ENCODE measurements at places on chromosomes 5 and 9.

GRCh38 chr5:73311291-73312110 is 137.1 kb downstream of the FOXD1 start:
- DNase-seq: no peak

- no peak for DNase-seq
These were observed 8.9 kb upstream of the LNPEP start for GRCh38 chr5:96927008-96927407.

DNA sequence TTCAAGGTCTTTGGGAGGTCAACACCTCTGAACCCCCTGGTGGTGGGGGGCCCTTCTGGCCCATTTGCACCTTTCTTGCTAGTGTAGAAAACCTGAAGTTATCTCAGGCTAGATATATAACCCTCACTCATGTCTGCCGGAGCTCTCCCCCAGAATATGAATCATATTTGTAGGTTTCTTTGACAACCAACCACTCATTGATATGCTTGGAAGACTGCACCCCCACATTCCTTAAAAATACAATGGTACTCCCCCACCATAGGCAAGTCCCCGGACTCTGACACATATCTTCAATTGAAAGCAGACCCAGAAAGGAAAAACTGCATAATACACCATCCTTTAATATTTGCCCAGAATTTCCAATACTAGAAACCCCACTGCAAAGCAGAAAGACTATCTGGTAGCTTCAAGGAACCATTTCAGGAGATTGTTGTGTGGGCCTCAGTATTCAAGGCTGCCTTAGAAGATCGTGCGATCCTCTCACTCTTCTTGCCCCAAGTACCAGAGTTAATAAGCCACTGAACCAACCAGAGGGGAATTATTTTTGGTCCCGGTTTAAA is 978 bp upstream of the UBE2B start:
- no peak for DNase-seq

DNA sequence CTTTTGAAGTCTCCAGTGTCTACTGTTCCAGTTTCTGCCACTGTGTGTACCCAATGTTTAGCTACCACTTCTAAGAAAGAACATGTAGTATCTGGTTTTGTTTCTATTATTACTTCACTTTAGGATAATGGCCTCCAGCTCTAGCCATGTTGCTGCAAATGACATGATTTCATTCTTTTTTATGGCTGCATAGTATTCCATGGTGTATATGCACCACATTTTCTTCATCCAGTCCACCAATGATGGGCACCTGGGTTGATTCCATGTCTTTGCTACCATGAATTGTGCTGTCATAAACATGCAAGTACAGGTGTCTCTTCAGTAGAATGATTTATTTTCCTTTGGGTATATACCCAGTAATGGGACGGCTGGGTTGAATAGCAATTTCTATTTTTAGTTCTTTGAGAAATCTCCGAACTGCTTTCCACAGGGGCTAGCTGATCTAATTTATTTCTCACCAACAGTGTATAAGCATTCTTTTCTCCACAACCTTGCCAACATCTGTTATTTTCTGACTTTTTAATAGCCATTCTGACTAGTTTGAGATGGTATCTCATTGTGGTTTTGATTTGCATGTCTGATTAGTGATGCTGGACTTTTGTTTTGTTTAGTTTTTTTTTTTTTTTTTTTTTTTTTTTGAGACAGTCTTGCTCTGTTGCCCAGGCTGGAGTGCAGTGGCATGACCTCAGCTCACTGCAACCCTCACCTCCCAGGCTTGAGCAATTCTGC is 68.9 kb downstream of the WDR41 start:
- no peak for DNase-seq

- DNase-seq: no peak
These were observed 24.1 kb downstream of the BICD2 start for GRCh38 chr9:92740446-92740961.

DNA sequence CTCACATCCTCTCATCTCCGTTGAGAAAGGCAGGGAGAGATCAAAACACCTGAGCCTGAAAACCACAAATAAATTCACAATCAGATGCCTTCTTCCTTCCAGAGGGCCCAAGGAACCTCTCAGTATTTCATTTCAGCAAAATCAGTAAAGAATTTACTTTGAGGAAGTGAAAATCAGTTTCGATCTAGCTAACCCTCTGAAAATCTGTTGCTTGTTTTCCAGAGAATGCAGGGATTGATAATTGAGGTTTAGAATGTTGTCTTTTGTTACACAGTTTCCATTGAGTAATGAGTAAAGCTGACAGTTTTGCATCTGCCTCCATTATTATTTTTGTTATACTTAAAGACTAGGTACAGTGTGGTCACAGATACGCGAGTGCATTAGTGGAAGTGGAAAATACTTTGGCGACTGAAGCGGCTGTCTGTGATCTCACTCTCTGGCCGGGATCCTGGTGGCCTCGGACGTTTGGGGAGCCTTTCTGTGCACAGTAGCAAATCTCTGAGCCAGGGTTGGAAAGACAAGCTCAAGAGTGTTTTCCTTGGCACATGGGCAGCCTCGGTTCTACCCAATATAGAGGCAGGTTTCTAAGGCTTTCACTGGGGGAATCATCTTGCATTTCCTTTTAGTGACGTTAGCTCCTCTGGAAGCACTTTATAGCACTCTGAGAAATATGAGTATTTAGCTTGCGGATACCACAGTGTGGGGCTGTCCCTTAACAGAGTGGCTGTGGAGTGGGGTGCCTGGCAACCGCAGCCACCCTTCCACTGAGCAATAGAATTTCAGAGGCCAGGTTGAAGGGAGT is 32.2 kb upstream of the ANGPTL2 start:
- no peak for DNase-seq

GRCh38 chr9:125594223-125594610 is 112.8 kb downstream of the MAPKAP1 start:
- no peak for DNase-seq

- DNase-seq: no peak
These were observed 48.8 kb upstream of the JAK2 start for GRCh38 chr9:4936277-4936676.

GRCh38 chr5:10987276-10987924 is 226.4 kb upstream of the DAP start:
- DNase-seq: no peak

DNA sequence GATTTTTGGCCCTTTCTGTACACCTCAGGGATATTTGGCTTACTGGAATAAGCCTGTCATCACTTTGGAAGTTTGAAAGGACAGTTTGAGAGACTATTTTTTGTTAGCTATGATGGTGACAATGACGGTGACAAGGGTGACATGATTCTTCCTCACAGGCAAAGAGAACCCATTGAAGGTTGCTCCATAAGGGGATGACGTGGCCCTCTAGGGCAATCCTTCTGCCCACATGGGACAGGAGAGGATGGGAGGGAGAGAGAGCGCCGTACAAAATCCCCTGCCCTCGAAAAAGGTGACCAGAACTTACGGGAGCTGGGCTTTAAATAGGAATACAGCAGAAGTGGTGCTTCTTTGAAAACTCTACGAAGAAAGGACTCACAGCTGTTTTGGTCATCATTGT is 22.6 kb downstream of the HRH2 start:
- no peak for DNase-seq

DNA sequence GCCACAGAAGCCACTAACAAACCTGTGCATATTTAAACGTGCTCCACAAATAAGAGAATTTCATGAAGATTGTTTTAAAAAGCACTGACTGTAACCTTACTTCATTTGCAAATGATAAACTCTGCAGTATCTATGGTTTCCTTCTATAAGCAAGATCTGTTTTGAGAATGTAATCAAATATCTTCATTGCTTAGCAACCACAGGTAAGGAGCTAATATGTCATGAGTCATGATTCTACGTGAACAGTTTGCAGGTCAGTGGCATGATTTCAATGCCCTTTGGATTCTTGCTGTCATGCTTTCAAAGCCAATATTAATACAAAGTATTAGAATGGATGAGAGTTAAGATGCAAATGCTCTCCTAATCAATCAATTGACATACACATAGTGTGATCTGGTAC is 325.0 kb downstream of the EDIL3 start:
- no peak for DNase-seq

GRCh38 chr5:18968966-18969365 is 1019.0 kb downstream of the CDH18 start:
- no peak for DNase-seq
